ENCODE measurements at places on chromosomes 11 and 22.

- DNase-seq, result no peak
Observed at GRCh38 chr11:119108146-119108856, 1.2 kb downstream of the C2CD2L start.

DNA sequence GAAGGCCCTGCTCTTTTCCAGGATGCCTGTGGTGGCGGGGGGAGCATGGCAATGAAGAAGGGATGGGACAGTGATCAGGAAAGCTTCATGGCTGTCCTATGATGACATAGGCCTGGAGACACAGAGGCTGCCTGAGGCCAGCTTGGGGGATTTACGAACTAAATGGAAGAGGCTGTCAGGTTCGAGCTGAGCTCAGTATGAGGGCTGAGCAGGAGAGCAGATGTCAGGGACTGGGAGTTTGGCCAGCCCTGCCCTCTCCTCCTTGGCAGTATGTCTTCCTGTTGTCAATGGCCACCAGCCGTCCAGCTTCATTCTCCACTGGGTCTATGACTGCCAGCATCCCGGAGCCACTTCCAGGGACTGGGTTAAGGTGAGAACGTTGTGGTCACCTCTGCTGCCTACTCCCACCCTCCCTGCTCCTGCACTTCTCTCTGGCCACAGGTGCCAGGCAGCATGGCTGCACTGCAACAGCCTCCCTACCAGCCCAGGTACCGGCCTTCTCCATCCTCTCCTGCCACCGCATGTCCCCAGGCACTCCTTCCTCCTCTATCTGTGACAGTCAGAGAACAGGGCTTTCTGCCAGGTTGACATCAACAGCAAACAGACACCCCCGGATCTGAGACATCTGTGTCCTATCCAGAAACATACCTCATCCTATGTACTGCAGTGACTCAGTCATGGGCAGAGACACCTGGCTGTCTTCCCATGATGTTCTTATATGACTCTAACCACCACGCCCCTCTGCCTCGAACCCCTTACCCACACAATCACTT lies 75.1 kb downstream of the KIRREL3 start:
- no peak for DNase-seq

DNA sequence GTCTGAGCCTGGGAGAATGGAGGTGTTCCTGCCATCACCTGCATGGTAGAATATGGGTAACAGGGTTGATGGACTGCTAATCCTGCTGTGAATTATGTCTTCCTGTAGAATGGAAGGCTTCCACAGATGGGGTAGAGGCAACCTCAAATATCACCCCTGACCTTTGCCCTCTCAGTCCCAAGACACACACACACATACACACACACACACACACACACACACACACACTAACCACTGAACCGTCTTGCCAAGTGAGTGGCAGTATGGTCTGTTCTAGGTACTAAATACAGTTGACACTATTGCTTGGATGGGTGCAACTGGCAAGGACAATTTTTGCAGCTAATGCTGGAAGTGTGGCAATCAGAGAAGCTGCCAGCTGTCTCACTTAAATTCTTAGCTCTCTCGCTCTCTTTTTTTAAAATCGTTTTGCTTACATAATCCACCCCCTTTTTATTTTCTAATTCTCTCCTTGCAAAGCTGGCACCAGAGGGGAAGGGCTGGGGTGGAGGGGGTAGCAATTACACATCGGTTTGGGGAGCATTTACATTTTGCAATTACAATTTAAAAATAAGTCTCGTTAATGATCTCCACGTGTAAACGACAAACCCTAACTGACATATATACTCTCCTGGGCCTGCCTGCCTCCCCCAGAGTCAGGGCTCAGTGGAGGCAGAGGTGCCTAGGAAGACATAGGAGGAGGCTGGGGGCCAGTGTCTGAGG lies 162.6 kb downstream of the FEZ1 start:
- DNase-seq, result no peak

GRCh38 chr11:120842195-120842594 lies 181.7 kb upstream of the TBCEL start:
- DNase-seq, result no peak

DNA sequence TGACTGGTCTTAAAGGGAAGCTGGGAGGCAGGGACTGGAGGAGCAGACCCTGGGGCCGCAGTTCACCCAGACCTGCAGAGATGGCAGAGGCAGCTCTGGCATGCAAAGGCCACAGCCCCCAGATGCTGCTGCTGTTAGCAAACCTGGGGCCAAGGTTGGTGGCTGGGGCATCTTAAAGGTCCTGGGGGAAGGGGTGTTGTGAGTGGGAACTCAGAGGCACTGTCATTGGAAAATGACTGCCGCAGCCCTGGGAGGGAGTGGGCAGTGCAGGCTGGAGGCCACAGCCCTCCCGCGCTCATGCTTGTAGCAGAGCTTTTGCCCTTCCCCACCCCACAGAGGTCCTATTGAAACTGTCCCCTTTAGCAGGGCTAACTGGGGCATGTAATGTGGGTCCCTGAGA lies 111.8 kb downstream of the CTTN start:
- no peak for DNase-seq

GRCh38 chr11:29184939-29185890 lies 831.6 kb downstream of the KCNA4 start:
- DNase-seq, result no peak

DNA sequence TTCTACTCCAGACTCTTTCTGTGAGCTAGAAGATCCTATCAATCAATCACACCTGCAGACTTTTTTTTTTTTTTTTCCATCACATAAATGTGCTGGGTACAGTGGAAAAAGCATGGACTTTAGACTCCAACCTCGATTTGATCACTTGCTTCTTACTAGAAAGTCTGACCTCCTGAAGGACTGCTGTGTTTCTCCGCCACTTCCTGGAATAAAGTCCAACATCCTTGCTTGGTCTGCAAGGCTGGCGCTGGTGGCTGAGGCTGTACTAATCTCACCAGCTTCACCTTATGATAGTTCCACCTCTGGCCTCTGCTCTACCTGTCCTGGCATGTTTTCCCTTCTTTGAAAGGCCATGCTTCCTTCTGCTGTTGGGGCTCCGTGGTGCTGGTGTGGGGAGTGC lies 60.9 kb upstream of the SESN3 start:
- no peak for DNase-seq

- DNase-seq, result no peak
Observed at GRCh38 chr11:97687111-97687510, 1297.3 kb downstream of the JRKL start.

- DNase-seq, result no peak
Observed at GRCh38 chr22:49243965-49244364, 583.7 kb downstream of the BRD1 start.

DNA sequence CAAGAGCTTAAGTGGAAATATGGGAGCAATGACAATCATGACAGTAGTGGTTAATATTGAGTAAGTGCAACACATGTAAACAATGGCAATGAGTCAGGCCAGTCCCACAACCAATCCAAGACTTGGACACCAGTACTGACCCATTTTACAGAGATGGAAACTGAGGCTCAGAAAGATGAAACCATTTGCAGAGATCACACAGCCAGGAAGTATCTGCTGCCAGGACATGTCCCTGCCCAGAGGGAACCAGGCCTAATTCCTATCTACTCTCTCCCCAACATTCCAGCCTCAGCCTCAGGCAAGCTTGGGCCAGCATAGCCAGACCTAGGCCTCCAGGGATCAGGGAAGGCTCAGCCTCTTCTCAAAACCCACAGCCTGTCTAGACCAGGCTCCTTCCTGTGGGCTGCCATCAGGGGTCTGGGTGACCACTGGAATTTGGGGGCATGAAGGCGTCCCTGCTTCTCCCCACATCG lies 395.1 kb downstream of the MN1 start:
- no peak for DNase-seq

DNA sequence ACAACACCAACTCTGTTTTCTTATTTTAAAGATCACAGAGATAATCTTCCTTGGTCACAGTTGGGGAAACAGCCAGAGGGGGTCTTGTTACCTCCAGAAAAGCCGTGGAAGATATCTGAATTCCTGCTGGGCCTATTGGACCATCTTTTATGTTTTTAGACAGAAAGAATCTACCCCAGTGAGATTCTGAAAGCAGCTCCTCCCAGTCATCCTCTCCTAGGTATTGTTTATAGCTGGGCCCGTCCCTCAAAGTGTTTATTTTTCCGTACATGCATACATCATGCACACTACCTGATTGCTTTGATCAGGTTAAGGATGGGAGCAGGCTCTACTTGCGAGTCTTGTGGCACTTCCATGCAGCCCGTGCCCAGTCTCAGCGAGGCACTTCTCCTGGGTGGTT lies 742.4 kb downstream of the NTM start:
- DNase-seq, result no peak

GRCh38 chr11:79062814-79063762 lies 377.7 kb downstream of the TENM4 start:
- DNase-seq, result no peak

GRCh38 chr22:47408409-47408808 lies 646.0 kb downstream of the TBC1D22A start:
- DNase-seq, result no peak

DNA sequence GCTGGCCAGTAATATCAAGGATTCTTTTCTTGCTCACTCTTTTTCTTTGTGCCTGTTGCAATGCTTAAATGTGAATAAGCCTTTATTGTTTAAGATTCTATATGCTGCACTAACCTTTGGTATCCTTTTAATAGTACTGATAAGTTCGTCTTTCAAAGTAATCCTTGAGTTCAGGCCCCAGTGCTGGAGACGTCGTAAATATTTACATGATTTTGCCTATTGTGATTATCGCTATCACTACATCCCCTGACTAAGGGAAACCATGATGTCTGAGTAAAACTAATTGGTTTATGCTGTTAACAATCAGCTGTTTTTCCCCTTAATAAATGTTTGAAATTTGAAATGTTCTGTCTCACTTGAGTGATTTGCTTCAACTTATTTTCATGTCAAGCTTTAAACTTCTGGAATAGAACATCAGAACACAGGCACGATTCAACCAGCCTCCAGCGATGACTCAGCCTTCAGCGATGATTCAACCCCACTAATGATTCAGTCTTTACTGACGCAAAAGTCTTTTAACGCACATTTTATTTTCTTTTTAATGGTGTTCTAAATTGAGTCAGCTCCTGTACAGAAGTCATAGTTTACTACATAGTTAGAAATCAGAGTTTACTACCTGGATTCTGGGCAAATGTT lies 3.9 kb downstream of the HTATIP2 start:
- peak; percentile 25 for DNase-seq

GRCh38 chr22:27747396-27748221 lies 53.9 kb downstream of the MN1 start:
- no peak for DNase-seq

DNA sequence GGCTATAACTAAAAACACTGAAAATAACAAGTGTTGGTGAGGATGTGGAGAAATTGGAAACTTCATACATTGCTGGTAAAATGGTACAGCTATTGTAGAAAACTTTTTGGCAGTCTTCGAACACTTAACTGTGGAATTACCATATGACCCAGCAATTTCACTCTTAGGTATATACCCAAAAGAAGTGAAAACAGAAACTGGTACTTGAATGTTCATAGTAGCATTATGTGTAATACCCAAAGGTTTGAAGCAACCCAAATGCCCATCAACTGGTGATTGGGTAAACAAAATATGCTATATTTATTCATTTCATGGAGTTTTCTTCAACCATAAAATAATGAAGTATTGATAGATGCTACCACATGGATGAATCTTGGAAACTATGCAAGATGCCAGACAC lies 40.8 kb upstream of the FTH1 start:
- no peak for DNase-seq

- no peak for DNase-seq
Observed at GRCh38 chr11:67289651-67290479, 762 bp downstream of the ANKRD13D start.

DNA sequence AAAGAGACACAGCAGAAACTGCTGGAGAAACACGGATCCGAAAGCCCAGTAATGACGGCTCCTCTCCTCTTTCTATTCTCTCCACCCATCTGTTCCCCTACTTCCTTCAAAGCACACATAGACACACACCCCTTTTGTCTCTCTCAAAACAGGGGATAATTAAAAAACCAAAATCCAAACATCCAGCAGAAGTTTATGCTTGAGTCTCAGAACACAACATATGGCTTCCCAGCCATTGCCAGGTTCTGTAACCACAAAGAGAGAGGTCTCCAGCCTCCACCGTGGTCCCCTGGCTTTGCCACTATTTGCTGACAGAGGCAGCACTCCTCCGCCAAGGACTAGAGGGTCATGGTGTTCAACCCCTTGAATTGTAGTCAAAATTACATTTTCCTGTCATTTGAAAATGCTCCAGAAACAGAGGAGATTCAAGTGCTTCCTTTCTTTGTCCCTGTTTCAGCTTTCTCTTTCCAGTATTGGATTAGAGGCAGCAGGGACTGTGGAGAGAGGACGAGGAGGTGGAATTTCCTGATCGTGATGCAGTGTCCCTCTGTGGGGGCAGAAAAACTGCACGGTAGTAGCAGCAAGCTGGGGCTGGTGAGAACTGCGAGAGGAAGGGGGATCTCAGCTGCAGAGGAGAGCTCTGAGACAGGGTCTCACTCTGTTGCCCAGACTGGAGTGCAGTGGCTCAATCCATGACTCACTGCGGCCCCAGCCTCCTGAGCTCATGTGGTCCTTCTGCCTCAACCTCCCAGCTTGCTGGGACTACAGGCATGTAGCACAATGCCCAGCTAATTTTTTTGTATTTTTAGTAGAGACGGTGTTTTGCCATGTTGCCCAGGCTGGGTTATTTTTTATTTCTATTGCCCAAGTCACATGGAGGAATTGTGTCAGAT lies 60.3 kb downstream of the UBASH3B start:
- no peak for DNase-seq

GRCh38 chr11:21456186-21456585 lies 736.7 kb upstream of the ANO5 start:
- DNase-seq, result no peak

DNA sequence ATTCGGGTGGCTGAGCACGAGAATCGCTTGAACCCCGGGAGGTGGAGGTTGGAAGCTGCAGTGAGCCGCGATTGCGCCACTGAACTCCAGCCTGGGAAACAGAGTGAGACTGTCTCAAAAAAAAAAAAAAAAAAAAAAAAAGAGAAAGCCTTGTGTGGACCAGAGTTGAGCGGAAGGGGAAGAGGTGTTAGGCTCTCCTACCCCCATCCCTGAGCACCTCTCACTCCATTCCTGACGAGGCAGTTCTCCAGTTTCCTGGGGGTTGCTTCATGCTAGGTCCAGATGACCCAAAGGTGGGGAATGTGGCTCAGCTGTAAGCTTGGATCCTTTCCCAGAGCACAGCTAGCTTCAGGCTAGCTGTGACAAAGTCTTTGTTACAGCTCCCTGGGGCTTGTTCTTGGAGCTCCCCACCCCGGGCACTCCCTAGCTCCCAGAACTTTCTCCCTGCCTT lies 8.8 kb upstream of the DNAL4 start:
- no peak for DNase-seq
